Islet precursor cell (in vitro differentiated cells): ENCODE measurements at places on chromosomes 16 and 17.

- DNase-seq, result no peak
These were observed 84.1 kb downstream of the MYH11 start for GRCh38 chr16:15772579-15773293.

GRCh38 chr17:81114351-81115093, 50.8 kb upstream of the PVALEF start:
- no peak for DNase-seq

DNA sequence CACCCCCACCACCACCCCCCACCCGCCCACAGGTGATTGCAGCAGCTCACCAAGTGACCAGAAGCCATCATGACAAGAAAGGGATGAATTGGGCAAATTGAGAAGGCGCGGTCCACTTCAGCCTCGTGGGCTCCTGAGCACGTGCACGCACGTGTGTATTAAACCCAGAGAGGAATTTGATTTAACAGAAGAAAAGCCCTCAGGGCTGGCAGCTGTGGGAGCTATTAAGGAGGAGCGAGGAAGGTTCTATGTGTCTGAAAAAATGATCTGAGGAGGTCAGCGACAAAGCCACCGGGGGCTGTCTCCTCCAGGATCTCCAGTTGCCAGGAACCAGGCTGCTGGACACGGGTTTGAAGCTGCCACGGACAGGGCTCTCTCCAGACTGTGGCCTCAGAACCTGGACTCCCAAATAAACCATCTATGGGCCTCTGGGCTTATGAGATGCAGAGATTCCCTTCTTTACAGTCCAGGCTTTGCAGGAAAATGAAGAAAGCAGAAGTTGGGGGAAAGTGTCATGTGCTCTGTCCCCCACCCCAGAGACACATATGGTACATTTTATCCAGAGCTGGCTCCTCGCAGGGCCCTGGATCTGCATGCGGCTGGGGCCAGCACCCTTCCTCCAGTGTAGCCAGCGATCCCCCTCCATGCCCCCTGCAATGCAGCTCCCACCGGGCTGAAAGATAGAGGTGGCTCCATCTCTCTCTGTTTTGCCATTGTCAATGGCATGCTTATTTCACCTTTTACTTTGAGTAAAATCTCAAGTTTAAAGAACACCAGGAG, 219.7 kb upstream of the RPL38 start:
- DNase-seq, result no peak

DNA sequence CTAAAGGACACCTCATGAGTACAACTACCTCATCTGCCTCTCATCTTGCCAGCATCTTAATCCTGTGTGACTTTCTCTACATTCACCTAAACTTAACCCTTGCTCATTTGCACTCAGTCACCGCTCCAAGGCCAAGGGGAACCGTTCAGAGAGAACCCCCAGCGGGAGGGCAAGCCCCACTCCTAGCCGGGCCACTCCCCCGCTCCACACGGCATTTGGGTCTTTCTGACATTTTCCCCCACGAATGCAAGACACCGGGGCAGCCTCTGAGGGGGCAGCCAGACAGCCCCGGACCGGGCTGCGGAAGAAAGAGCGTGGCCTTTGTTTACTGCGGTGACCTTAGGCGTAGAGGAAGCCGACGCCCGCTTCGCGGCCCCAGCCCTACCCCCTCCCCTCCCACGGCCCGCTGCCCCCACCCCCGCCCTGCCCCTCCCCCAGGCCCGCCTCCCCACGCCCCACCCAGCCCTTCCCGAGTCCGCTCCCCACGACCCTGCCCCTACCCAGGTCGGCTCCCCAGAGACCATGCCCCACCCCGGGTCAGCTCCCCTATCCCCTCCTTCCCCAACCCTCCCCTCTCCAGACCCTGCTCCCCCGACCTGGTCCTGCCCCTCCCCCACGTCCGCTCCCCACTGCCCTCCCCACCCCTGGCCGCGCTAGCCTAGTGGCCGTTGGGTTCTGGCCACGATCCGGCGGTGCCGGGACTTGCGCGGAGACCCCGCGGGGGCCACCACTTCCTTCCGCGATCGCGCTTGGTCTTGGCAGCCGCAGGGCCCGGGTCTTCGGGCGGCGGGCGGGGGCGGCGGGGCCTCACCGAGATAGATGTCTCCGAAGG, 789 bp downstream of the CSNK1D start:
- DNase-seq, result peak; percentile 75

GRCh38 chr17:41678907-41679739, 9.6 kb upstream of the EIF1 start:
- peak; percentile 58 for DNase-seq

DNA sequence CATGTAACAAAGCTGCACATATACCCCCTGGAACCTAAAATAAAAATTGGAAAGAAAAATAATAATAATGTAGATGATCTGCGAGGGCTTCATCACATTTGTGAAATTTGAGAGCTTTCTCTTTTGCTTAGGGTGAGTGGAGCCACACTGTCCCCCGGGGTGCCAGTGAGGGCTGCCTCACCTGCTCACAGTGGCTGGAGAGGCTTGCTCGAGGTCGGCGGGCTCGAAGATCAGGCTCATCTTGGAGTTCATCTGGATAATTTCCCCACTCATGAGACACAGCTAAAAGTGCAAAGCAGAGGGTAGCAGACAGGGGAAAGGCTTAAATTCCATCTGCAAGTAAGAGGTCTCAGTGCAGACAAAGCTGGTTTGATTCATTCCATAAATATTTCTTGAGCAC, 123.8 kb downstream of the DNAH3 start:
- no peak for DNase-seq

GRCh38 chr17:35548208-35548810, 10.8 kb upstream of the SLFN12L start:
- DNase-seq, result no peak

- DNase-seq, result no peak
These were observed 206.1 kb downstream of the CDH13 start for GRCh38 chr16:82832821-82833220.

DNA sequence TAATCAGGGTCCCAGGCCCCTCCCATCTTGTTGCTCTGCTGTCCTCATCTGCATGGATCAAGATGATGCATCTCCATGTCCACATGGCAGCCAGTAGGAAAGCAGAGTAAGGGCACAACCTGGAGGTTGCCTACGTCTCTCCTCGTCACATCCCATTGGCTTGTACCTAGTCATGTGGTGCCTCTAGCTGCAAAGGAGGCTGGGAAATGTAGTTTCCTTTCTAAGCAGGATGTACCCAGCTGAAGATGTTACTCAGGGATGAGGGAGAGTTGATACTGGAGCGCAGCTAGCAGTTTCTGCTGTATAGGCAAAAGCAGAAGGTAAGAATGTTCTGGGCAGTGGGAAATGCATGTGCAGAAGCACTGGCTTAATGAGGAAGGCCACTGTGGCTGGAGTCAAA, 20.8 kb downstream of the ABCC1 start:
- no peak for DNase-seq

DNA sequence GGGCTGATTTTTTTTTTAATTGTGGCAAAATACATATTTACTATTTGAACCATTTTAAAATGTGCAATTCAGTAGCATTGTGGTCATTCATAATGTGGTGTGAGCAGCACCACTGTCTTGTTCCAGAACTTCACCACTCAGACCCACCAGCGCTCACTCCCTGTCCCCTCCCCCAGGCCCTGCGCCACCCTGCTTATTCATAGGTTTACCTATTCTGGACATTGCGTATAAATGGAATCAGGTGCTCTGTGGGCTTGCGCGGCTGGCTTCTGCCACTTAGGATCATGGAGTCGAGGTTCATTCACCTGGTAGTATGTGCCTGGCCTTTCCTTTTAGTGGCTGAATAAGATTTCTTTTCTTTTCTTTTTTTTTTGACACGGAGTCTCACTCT, 59.4 kb downstream of the NT5M start:
- no peak for DNase-seq

- no peak for DNase-seq
These were observed 4.5 kb upstream of the RAB40C start for GRCh38 chr16:585351-585750.

DNA sequence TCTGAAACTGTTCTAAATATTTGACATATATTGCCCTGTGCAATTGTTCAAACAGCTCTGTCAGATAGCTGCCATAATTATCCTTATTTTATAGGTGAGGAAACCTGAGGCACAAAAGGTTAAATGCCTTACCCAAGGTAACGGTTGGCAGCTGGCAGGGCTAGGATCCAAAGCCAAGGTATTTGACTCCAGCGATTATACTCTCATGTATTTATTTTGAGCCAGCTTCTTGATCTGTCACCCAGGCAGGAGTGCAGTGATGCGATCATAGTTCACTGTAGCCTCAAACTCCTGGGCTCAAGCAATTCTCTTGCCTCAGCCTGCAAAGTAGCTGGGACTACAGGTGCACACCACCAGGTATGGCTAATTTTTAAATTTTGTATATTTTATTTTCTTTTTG, 7.2 kb downstream of the ENO3 start:
- DNase-seq, result no peak

GRCh38 chr16:87125206-87126155, 191.7 kb downstream of the C16orf95 start:
- no peak for DNase-seq

- DNase-seq, result no peak
These were observed 76.4 kb downstream of the GPR139 start for GRCh38 chr16:19997264-19997663.

DNA sequence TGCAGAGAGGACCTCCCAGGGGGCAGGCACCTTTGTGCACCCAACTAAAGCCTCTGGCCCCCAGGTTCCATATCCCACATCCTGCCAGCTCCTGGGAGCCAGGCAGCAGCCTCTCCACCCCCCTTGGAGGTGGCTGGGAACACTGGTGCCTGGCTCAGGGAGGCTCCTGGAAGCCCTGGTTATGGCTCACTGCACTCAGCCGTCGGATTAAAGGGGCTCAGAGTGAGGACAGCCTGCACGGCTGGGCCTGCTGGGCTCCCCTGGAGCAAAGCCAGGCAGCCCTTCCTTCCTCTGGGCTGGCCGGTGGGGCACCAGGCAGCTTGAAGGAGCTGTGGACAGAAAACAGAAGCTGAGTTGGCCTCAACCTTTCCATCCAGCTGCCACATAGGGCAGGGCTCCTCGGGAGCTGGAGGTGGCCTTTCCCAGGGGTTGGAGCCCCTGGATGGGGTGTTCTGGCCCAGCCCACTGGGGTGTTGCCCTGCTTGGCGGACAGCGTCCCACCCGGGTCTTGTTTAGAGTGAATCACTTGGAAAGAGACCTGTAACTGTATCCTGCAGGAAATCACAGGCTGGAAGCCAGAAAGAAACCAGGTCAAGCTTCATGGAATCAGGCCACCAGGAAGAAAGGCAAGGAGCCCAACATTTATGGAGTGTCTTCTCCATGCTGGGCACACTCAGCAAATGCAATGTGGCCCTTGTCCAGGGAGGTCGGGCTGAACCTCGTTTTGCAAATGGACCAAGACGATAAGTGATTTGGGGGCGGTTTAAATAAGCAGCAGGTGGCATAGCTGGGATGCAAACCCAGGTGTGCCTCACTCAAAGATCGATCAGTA, 253.3 kb downstream of the SOX9 start:
- DNase-seq, result no peak

DNA sequence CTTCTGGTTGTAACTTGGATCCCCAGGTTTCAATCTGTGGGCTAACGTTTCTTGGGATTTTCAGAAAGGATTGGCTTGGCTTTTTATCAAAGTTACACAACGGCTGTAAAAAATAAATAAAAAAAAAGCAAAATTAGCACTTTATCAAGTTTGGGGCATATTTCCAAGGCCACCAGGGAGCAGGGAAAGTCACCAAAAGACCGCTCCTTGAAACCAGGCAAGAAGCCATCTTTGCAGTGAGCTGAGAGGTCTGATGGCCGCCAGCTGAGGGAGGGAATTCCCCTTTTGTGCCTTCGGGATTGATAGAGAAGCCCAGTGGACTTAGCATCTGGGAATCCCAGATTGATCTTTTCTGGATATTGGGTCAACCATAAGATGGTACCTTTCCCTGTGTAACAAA, 192.2 kb downstream of the WWOX start:
- no peak for DNase-seq

- DNase-seq, result no peak
These were observed 118.4 kb upstream of the HSBP1 start for GRCh38 chr16:83689385-83689831.

DNA sequence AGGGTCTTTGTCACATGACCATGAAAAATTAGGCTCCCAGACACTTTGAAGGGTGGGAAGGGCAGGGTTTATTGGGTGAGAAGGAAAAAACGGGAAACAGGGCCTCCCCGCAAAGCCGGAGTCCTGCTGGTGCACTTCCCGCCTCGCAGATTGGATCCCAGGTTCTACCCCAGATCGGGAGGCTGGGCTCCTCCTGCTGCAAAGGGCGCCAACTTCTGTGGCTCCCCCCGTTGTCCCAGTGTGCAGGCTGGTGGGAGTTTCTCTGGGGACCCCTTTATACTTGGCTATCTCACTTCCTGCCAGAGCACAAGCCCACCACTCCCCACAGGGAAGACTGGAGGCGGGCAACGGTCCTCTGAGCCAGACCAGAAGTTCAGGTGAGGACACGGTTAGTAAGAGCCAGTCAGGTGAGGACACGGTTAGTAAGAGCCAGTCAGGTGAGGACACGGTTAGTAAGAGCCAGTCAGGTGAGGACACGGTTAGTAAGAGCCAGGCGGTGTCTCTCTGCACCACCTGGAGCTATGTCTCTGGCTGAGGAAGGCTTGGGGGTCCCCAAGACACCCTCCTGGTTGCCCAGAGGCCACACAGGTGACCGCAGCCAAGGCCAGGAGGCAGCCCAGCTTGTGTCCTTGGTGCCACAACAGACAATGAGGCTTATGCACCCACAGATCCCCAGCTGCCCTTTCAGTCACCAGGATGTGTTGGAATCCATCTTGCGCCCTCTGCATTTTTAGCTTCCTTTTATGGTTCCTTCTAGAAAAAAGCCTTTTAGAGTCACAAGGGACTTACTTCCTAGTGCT, 48.1 kb upstream of the CHMP6 start:
- no peak for DNase-seq

- no peak for DNase-seq
These were observed 278.1 kb downstream of the ZFHX3 start for GRCh38 chr16:72769876-72770275.

GRCh38 chr16:2584729-2585650, 47.2 kb downstream of the PDPK1 start:
- peak; percentile 29 for DNase-seq

GRCh38 chr16:27108051-27108770, 41.5 kb downstream of the C16orf82 start:
- no peak for DNase-seq

GRCh38 chr17:81422776-81423697, 27.8 kb downstream of the BAHCC1 start:
- peak; percentile 99 for DNase-seq

GRCh38 chr17:53659181-53659580, 163.5 kb upstream of the KIF2B start:
- no peak for DNase-seq

- DNase-seq, result peak; percentile 82
These were observed 2.9 kb upstream of the PGS1 start for GRCh38 chr17:78375401-78376151.

DNA sequence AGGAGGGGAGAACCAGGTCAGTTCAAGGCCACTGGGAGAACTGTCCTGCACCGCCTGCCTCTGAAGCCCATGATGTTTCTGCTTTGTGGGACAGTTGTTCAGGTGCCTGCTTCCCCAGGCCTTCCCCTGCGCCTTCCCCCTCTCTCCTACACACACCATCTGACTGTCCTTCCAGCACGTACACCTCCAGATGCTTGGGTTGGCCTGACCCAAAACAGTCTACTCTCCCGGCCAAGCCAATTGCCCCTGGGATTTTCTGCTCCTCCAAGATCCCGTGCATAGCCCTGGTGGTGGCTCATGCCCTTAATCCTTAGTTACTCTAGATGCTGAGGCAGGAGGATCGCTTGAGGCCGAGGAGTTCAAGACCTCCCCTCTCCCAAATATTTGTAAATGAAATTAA, 684 bp upstream of the RSAD1 start:
- no peak for DNase-seq

GRCh38 chr16:3152027-3152276, 17.1 kb downstream of the ZNF213 start:
- no peak for DNase-seq

GRCh38 chr17:606508-607250, 108.0 kb downstream of the VPS53 start:
- DNase-seq, result no peak
